Choroid plexus epithelial cell (primary cell): ENCODE measurements at places on chromosomes 4 and X.
A peak's percentile ranks its signal among the peaks of the same experiment; 100 is the strongest.

DNA sequence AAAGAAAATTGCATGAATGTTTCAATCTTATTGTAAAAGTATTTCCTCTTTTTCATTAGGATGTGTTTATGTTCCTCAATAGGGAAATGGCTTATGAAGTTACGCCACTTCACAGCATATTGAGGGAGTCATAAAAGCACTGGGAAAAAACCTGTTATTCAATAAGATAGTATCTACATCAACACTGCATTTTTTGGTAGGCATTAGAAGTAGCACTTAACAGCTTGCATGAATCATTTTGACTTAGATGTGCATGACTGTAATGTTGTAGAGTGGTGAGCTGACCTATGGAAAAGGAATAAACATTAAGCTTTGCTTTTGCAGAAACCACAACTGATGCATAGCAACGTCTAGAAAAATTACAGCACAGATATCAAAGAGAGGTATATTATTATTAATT is 111.2 kb upstream of the GRXCR1 start:
- DNase-seq, result no peak

DNA sequence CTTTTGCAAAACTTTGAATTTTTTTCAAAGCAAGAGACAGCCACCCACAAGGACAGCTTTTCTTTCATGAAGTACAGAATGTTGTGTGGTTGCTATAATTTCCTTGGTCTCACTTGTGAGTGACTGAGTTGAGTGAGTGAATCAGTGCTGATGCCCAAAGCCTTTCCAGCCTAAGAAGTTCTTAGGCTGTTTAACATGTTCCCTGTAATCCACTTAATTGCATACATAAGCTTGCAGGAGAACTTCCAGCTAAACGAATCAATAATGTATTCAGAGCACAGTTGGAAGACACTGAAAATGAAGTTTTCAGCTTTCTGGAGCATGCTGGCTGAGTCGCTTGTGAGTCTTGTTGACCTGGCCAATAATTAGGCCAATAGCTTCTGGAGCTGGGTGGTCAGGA is 42.0 kb upstream of the GK2 start:
- no peak for DNase-seq

GRCh38 chr4:116438981-116439729 is 646.2 kb downstream of the TRAM1L1 start:
- no peak for DNase-seq

DNA sequence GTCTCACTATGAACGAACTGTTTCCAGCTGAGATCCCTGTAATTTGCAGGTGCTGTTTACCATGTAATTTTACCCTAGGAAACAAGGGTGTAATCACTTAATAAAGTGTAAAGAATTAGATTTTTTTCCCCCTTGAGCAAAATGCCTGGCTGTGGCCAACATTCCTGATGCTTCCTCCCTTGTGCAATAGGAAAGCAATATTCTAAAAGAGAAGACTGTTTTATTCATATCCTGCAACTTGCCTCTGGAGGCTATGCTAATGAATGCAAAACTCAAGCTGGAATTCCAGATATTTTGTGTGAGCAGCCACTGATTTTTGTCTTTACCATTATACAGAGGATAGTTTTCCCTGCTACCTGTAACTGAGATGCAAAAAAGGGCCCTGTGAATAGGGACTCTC is 98.0 kb downstream of the AWAT2 start:
- DNase-seq, result peak; percentile 29

DNA sequence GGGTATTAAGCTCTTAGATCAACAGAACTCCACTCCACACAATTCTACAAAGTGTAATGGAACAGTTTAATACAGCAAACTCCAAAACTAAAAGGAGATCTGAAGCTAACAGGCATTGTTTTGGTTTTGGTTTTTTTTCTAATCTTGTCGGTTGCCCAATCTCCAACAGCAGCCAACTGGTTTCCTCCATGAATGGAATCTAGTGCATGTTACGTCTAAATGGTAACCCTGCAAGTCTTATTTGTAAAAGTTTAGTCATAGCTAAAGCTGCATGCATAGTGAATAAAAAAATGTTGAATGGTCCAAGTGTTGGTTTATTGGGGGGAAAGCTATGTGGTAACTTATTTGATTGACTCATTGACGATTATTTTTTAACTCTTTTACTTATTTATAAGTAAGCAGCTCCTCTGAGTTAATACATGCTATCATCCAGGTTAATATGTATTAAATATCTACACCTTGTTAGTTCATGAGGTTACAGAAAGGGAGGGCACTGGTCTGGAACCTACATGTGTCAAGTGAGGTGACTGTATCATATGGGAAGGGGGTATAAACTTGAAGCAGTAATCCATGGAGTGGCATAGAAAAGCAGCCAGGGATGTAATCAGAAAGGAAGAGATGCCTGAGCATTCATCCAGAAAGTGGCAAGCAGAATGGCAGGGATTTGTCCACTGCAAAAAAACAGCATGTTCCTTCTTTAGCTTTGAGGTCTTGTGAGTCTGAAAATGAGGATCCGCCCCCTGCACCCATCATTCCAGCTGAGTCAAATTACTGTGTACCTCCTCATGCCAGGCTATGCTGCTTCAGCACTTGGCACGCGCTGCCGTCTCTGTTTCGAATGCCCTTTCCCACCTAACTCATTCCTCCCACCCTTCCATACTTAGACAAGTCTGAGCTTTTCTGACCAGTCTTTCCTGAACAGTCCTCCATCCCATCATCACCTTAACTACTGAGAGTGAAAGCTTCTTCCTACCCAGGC is 81.7 kb downstream of the PDGFC start:
- peak; percentile 87 for DNase-seq

GRCh38 chrX:68498044-68498507 is 775 bp upstream of the YIPF6 start:
- DNase-seq, result peak; percentile 41

DNA sequence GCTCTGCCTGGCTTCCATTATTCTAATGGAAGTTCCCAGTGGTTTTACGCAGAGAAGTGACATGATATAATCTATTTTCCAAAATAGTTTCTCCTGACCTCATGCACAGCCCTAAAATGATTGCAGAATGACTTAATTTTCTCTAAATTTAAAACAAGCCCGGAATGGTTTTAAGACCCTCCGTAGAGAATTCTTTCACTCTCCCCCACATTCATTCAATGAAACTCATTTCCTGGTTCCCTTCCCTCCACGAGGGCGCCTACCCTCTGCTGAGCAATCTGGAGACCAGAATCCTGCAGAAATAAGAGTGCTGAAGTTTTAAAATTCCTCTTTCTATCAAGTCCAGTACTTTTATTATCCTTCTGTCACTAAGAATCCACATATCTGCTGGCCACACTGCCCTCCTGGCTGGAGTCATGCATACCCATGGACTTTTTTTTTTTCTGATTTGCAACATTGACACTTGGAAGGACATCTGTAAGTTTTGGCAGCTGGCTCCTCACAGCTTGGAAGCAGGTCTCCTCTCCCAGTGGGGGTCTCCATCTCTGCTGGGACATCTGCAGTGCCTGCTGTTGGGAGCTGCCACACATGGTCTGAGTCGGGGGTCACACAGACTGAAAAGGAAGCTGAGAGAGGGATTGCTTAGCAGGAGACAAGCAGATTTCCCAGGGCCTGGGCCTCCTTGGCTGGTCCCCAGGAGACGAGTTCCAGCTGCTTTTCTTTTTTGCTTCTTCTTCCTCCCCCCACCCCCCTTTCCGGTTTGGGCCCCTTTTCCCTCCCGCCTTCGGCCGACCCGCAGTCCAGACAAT is 86.1 kb downstream of the SOWAHB start:
- peak; percentile 69 for DNase-seq

GRCh38 chrX:31506360-31506759 is 434.5 kb upstream of the FTHL17 start:
- DNase-seq, result no peak

GRCh38 chrX:65575022-65575421 is 40.4 kb upstream of the LAS1L start:
- no peak for DNase-seq
